Fibroblast of skin of scalp (primary cell): ENCODE measurements at places on chromosomes 3 and 15.

DNA sequence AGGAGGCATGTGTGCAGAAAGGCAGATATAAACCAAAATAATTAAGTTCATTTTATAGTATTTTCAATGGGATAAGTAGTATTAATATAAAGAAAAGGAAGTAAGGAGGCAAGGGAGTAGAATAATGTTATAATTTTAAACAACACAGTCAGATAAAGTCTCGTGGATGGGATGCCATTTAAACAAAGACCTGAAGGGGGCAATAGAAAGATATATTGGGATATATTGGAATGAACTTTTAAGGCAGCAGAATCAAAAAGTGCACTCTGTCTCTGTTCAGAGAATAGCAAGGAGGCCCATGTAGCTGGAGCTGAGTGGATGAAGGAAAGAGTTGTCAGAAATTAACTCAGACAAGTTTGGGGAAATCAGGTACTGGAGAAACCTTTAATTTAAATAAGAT, 158.7 kb downstream of the CGGBP1 start:
- no peak for DNase-seq

DNA sequence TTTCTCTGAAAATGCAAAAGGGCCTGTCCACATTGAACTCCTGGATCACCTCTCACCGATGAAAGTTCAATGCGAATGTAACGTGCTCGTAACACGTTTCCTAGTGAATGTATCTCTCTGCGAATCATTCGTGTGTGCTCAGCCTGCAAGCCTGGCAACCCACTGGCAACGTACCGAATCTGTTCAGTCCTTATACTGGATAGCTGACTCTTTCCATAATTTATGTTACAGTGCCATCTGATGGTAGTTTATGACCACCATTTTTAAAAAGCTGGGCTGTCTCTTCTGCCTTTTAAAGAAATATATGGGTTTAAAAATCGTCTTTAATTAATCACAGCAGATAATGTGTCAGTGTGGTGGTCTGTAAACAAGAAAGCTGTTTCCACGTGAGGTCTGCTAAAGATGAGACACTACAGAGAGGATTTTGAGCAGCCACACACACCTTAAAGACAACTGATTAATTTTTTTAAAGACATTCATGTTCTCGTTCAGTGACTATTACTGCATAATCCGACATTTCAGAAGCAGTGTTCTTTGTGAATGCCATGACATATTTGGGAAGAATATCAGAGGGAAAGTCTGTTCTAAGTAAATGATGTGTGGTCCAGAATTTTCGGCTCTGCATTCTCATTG, 69.4 kb upstream of the FOXP1 start:
- peak; percentile 82 for DNase-seq

DNA sequence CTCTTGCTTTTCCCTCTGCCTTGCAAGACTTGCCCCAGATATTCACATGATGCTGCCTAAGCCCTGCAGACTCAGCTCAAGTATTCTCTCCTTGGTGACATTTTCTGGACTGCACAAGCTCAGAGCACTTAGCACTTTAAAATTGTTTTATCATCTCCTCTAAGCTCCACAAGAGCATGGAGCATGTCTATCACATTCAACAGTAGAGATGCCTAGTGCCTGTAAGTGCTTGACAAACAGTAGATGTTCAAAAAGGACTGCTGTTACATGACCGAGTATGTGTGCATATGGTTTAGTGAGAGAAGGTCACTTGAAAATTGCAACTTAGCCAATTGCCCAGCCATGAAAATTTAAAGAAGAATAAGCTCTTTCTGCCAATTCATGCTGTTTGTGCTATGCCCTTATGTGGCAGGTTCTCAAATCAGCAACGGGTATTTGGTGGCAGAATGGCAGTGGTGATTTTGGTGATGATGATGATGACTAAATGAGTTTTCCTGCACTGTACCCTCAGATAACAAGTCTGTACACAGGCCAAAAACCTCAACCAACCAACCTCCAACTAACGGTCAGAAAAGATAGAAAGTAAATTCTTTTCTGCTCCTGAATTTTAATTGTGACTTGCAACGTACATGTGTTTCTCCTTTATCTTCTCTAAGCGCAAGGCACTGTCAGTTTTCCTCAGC, 647.2 kb upstream of the UBE2E2 start:
- no peak for DNase-seq

DNA sequence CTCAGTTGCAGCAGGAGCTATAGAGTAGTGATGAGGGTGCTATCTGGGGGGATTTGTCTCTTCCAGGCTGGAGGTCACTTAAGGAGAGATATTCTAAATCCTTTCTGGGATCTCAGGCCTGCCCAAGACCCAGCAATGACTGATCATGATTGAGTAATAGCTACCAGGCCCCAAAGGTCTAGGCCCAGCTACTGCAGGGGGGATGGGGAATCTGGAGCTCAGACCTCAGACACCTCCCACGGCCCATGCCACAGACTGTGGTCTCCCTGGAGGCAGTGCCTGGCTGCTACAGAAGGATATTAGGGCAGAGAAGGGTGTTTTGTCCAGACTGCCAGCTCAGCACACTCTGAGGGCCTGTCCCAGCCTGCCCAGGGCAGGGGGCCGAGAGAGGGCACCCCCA, 6.9 kb downstream of the SLC38A3 start:
- peak; percentile 63 for DNase-seq

- no peak for DNase-seq
Observed at GRCh38 chr15:61393949-61394348, 164.8 kb upstream of the RORA start.

DNA sequence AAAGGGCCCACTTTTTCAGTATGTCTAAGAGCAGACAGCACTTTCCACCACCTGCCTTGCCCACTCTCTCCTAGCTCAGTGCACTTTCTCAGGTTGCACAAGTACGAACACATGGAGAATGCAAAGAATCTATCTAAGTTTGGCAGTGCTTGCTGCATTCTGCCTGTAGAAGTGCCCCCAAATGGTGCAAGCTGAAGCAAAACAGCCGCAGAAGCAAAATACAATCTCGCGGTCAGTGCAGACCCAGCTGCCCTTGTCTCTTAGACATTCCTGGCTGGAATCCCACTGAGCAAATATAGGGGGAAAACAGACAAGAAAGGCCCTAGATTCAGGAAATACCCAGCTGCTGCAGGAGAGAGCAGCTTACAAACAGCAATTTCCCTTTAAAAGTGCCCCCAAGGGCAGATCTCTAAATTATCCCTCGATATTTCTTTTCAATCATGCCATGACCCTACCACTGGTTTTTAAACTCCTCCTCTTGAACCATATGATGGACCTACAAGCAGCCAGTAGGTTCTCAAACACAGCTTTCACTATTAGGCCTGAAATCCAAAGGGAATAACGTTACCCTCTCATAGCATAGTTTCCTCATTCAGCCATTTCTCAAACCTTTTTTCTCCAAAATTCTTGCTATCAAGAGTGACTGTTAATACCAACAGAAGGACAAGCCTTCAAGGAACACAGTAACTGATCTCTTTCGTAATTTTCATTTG, 67.0 kb downstream of the TNIK start:
- DNase-seq = no peak

DNA sequence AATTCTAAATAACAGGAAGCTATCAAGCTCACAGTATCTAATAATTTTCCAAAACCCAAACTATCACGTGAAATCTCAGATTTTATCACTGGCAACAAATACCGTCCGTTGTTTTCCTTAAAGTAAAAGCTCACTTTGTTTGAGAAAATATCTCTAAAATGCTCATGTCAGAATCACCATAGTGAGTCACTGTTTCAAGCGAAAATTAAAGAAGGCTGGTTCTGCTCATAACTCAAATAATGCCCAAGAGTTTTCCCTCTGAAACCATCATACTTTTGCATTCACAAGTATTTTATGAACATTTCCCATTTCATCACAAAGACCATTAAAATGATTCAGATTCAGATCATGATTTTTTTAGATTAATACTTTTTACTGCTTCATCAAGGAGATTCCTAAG, 50.6 kb downstream of the TBL1XR1 start:
- DNase-seq = peak; percentile 75

GRCh38 chr3:157300981-157301663, 135.5 kb upstream of the PTX3 start:
- DNase-seq = no peak

DNA sequence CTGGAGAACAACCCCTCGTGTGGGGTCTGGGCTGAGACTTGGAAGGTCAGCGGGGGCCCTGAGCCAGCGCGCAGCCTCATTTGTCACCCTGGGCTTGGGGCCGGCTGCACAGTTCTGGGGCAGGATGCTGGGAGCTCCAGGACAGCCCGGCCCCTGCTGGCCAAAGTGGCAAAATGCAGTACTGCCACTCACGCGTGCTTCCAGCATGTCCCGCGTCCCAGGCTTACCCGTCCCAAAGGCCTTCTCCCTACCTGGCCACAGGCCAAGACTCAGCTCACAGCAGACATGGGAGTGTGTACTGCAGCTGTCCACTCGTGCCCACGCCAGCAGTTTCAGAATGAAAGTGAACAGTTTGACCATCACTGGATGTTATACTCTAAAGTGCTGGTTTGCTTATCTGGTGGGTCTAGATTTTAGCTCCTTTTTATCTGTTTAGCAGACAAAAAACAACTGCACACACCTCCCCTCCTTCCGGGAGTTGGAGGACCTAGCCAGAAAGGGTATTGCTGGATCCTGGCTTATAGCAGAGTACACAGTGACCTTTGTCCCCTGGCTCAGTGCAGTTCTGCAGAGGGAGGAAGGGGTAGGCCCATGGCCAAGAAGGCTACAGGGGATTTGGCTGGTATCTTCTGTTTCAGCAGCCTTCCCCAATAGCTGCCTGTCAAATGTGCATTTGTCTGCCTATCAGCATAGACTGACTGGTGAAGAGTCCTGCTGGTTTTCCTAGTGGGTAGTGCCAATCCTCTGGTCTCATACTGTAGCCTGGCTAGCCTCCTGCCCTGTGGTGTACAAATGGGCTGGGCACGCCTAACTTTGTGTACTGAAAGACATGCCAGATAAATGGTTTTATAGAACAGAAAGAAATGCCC, 23.2 kb upstream of the IP6K2 start:
- peak; percentile 72 for DNase-seq

- no peak for DNase-seq
Observed at GRCh38 chr15:77623755-77624524, 8.8 kb downstream of the LINGO1 start.

GRCh38 chr3:183428447-183429211, at the start of gene MCF2L2:
Gene MCF2L2, minus strand, starts transcription at chr3:183428619. Its CDS starts 642 bp downstream, at chr3:183427977.
- DNase-seq = peak; percentile 7

GRCh38 chr15:33618350-33618749, 307.6 kb downstream of the RYR3 start:
- DNase-seq = no peak

DNA sequence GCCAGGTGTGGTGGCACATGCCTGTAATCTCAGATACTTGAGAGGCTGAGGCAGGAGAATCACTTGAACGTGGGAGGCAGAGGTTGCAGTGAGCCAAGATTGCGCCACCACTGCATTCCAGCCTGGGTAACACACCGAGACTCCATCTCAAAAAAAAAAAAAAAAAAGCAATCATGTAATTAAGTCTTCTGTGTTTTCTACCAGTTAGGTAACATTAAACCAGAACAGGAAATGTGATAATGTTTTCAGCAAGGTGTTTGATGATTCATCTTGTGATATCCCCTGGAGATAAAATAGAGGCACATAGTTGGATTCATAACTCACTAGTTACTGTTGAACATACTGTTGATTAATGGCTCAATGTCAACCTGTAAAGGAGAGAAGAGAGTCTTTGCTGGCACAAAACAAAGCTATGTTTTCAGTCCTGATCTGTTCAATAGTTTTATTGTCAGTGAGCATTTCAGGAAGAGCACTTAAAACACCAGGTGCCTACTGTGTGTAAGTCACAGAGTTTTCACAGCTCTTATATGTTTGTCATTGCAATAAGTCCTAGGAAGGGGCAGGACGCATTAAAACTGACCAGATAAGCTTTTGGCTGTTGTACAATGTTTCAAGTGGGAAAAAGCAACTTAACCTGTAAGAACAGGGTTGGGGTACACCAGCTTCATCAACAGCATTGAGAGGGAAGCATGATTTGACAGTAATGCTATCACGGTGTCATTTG, 19.5 kb downstream of the DNAJB11 start:
- DNase-seq = no peak

DNA sequence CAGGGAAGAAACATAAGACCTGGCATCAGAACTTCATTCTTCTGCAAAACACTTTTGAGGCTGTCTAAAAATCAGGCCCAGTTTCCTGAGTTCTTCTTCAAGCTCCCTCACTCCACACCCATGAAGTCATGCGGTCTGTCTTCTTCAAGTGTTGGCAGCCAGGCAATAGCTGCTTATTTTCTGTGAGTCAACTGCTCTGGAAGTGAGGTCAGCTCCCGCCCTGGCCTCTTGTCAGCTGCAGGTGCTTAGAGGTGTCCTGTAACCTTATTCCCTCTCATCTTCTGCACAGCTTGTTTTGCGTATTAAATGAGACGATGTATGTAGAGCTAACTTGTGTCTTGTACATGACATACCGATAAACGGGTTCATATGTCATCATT, 226.1 kb downstream of the ADAMTS17 start:
- DNase-seq = peak; percentile 22

- DNase-seq = no peak
Observed at GRCh38 chr3:71543371-71544016, 40.0 kb downstream of the FOXP1 start.

DNA sequence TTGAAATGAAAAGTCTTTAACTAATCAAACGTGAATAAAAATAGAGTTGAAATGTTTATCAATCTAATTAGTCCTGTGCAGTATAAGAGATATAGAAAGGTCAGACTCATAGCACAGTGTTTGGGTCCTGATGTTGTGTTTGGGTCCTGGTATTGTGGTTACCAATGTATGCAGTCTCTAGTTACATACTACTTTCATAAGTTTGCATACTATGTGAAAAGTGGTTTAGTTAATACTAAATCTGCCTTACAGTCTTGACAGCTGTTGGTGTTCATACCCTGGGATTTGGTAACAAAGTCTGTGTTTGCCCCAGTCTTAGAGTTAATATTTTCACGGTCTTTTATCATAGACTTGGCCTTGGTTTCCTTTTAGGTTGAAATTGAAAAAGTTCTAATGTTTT, 41.7 kb downstream of the KIF15 start:
- DNase-seq = no peak

DNA sequence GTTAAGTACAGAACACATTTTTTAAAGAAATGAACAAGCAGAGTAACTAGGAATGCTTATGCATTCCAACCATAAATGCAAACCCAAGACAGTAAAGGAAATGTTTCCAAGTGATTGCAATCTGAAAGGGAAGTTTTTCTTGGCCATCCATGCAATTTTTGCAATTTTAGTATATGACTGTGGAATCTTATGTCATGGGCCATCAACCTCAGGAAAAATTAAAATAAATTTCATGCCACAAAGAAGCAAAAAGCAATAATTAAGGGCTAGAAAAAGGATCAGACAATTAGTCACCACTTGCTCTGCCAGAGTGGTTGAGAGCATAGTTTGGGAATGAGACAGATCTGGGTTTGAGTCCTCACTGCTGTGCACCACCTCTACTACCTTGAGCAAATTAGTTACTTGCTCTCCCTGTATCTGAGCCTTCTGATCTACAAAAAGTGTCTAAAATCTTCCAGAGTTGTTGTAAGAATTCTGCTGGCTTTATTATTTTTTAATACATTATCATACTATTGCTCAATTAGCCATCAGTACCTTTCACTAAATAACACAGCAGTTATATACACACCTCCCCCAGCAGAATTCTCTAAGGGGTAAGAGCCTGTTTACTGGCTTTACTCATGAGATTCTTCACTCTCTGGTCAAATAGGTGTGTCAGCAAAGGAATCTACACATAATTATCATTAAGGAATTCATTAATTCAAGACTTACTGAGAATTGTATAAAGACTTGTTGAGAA, 49.7 kb upstream of the FBN1 start:
- DNase-seq = peak; percentile 97

GRCh38 chr3:138373087-138373735, 24.8 kb downstream of the MRAS start:
- no peak for DNase-seq
